CD4-positive, alpha-beta T cell treated with Interleukin-15 for 1 hour (primary cell): ENCODE measurements at places on chromosomes 7 and 10.

DNA sequence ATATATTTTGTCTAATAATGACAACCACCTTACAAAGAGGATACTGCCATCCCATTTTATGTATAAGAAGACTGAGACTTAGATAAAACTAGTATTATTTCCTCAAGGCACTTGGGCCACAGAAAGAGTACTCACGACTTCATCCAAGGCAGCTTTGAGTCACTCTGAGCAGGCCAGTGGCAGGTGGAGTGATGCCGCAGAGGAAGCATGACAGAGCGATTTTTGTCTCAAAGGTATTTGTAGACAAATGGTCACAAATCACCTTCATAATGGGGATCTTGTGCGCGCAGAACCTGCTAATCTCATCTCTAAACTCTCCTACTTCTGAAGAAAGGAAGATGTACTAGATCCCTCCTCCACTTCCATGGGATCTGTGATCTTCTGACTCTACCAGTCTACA is 113.2 kb upstream of the NAMPT start:
- DNase-seq: no peak

- no peak for DNase-seq
These were observed 19.2 kb downstream of the BTBD16 start for GRCh38 chr10:122290334-122290733.

- no peak for DNase-seq
These were observed 6.6 kb upstream of the PON1 start for GRCh38 chr7:95330961-95331337.

DNA sequence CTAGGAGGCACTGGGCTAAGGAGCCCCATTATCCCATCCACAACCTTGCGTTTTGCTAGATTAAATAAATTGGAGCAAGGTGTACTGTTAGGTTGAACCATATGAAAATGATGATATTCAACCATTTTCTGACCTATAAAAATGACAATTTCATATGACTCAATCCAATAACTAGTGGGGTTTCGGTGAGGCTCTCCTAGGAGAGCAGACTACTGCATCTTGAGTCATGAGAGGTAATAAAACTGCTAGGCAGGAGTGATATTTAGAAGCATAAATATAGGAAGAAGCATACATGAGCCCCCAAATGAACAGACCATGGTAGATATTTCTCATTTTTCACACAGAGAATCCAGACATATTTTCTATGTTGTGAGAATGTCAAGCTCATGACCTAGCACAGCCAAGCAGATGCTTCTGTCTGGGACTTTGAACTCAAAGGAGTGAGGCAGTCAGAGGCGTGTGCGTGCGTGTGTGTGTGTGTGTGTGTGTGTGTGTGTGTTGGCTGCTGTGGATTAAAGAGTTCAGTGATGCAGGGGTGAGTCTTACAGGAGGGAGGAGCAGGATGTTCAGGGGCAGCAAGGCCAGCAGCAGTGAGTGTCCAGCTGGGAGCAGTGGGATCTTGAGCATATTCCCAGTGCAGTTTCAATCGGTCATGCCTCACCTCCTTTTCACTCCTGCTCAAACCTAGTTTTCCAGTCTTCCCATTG is 17.8 kb upstream of the WDR11 start:
- no peak for DNase-seq

- no peak for DNase-seq
These were observed 155.6 kb upstream of the SEMA3C start for GRCh38 chr7:81074406-81074805.

GRCh38 chr7:73555411-73555982 is 2.0 kb downstream of the BCL7B start:
- DNase-seq: no peak

DNA sequence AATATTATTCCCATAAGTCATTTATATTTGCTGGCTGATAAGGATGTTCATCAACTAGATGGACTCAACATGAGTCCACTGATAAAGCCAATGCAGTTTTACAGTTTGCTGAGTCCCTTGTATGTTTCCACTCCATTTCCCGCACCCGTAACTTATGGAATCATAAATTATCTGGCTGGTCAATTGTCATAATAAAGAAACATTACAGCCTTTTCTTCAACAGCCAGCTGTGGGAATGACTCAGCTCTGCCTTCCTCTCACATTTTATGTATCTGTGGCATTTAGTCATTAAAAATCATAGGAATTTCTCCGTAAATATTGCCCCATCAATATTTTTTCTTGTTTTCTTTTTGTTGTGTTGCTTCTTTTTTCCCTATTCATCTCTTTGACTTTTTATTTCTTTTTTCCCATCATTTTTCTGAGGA is 22.3 kb upstream of the TMEM26 start:
- DNase-seq: no peak

DNA sequence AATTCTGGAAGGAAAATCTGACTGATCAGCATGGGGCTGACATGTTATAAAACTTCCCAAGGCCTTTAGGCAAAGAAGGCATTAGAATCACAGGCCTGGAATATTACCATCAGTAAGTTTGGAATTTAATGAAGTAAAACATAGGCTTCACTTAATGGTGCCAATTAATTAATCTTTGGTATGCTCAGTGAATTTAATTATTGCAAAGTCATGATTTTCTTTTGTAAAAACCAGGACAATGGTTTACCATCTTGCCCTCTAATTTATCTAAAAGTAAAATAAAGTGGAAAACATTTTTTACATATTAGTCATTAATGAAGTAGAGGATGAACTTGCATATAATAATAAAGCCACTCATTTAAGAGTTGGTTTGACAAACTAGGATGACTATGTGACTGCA is 220.3 kb downstream of the SEC23IP start:
- DNase-seq: no peak
